Foreskin fibroblast (primary cell): ENCODE measurements at places on chromosomes 6 and 20.
A peak's percentile ranks its signal among the peaks of the same experiment; 100 is the strongest.

GRCh38 chr20:5316188-5317158, at the start of gene PROKR2:
PROKR2 (minus strand) TSS chr20:5316954; CDS start chr20:5314369, 2,585 bp downstream.
- no peak for DNase-seq

DNA sequence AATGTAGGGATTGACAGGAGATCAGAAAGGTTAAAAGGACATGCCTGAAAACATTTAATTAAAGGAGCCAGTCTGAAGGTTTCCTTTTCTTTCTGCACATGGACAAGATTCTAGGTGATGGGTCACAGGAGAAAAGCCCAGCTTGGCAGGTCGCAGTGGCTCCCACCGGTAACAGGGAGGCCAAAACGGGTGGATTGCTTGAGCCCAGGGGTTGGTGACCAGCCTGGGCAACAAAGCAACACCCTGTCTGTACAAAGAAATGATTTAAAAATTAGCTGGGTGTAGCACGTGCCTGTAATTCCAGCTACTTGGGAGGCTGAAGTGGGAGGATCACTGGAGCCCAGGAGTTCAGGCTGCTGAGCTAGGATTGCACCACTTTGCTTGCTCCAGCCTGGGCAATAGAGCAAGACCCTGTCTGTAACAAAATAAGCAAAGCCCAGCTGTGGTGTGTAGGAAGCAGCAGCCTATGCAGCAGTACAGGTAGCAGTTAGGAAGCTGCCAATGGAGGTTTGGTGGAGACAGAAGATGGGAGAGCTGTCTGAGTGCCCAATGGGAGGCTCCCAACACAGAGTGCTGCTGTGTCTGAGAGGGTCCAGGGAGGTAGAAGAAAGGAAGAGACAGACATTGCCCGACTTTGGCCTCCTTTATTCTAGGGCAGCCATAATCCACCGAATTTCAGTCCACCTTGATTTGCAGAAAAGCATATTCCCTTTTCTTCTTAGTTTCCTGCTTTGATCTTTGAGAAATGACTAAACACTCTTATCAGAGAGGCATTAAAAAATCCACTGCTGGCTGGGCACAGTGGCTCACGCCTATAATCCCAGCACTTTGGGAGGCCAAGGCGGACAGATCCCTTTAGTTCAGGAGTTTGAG, 7.1 kb upstream of the AP5S1 start:
- DNase-seq = no peak

- DNase-seq = peak; percentile 30
Observed at GRCh38 chr6:100479179-100480035, 14.7 kb upstream of the SIM1 start.

DNA sequence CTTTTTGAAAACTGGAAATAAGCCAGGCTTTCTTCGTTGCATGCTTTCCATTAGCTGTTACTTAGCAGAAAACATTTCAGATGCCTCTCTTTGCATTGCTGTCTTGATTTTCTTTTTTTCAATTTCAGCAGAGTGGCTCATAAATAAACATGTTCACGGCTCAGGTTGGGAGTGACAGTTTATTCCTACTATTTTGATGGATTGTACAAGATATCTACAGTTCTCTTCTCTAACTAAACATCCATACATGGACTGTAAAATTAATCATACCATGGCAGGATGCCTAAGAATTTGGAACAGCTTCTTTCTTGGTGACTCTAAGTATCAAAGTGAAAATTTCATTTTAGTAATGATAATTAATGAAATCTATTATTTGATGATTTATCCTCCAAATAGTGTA, 130.5 kb upstream of the EPHA7 start:
- no peak for DNase-seq

- DNase-seq = no peak
Observed at GRCh38 chr6:103107985-103108384, 1714.5 kb downstream of the GRIK2 start.

- no peak for DNase-seq
Observed at GRCh38 chr6:56516003-56516402, 126.7 kb downstream of the DST start.

- no peak for DNase-seq
Observed at GRCh38 chr6:14278006-14278405, 160.4 kb downstream of the CD83 start.
